Transverse colon (tissue), 4 donors: ENCODE measurements at places on chromosomes 4 and X. TPM values are rescaled to one million over a fixed set of nuclear protein-coding genes. Genes with fewer than 3 reads are reported as not detected.

DNA sequence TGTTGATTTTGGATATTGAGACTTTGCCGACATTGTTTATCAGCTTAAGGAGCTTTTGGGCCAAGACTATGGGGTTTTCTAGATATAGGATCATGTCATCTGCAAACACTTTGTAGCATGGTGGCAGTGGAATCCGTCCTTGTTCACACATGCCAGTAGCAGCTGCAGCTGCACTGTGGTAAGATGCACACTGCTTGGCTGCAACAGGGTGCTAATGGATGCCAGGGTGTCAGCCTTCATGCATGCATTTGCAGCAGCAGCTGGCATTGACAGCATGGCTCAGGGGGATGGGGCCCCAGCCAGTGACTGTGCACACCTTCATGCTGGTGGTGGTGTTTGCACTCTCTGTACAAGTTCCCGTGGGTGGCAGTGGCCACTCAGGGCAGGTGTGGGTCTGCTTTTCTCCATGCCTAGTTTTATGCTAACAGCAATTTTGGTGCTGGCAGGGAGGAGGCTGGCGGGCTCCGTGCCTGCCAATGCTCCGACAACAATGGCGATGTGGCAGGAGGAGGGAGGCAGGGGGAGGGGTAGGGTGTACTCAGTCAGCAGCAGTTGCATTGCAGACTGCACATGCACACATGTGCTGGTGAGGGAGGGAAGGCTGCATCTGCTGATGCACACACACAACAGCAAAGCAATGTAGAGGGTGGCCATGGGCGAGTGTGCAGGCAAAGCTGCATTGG, 37.5 kb downstream of the BEX3 start:
- no peak for DNase-seq

GRCh38 chr4:53043055-53043454, 180.9 kb downstream of the RASL11B start:
- no peak for DNase-seq

- peak; percentile 82 for DNase-seq
Observed at GRCh38 chr4:24794916-24795665, at the start of gene SOD3. SOD3 (plus strand) TSS chr4:24795573; CDS start chr4:24799522, 3,949 bp downstream.

- DNase-seq: no peak
Observed at GRCh38 chrX:11913001-11913400, 155.0 kb downstream of the MSL3 start.

DNA sequence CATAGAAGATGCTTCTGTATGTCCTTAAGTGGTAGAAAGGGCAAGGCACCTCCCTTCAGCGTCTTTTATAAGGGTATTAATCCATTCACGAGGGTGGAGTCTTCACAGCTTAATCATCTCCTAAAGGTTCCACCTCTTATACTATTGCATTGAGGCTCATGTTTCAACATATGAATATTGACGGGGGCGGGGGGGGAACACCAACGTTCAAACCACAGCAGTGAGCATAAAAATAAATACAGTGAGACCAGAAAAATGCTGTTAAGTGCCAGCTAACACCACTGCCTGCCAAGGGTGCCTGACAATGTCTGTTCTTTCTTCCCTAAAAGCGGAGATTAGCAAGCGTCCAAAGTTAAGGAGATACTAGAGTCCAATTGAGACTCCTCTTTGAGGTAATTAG, 323.3 kb downstream of the STK32B start:
- no peak for DNase-seq

DNA sequence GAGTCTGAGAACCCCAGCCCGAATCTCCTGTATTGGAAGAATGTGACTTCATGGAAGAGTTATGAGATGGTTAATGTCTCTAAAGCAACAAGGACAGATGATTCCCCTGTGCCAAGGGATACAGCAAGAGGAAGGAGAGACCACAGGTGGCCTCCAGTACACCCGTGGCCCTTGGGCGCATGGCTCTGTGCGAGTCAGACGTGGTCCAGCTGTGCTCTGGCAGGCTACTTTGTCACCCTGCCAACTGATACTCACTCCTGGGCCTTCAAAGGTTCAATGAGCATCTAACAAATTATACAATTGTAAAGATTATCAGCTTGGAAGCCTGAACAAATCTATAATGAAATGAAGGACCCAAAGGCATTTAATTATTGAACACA, 71.7 kb downstream of the NYX start:
- DNase-seq: no peak

DNA sequence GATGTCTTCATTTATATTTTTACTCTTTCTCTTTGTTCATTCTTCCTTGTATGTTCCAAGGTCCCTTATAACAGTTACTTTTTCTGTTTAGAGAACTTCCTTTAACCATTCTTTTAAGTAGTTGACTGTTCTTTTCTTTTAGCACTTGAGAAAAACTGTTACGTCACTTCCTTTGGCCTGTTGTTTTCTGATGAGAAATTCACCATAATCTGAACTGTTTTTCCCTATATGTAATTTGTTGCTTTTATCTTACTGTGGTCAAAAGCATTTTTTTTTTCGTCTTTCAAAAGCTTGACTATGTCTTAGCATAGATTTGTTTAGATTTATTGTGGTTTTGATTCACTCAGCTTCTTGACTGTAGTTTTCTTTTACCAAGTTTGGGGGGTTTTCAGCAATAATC, 1660.3 kb upstream of the PCDH10 start:
- DNase-seq: no peak

- no peak for DNase-seq
Observed at GRCh38 chr4:140926672-140927071, 170.5 kb upstream of the TBC1D9 start.

GRCh38 chrX:138057883-138058282, 492.0 kb downstream of the ZIC3 start:
- no peak for DNase-seq

GRCh38 chr4:8580321-8581093, at the start of gene GPR78:
GPR78 (plus strand) TSS chr4:8580392; CDS start chr4:8580983, 591 bp downstream.
- peak; percentile 24 for DNase-seq

DNA sequence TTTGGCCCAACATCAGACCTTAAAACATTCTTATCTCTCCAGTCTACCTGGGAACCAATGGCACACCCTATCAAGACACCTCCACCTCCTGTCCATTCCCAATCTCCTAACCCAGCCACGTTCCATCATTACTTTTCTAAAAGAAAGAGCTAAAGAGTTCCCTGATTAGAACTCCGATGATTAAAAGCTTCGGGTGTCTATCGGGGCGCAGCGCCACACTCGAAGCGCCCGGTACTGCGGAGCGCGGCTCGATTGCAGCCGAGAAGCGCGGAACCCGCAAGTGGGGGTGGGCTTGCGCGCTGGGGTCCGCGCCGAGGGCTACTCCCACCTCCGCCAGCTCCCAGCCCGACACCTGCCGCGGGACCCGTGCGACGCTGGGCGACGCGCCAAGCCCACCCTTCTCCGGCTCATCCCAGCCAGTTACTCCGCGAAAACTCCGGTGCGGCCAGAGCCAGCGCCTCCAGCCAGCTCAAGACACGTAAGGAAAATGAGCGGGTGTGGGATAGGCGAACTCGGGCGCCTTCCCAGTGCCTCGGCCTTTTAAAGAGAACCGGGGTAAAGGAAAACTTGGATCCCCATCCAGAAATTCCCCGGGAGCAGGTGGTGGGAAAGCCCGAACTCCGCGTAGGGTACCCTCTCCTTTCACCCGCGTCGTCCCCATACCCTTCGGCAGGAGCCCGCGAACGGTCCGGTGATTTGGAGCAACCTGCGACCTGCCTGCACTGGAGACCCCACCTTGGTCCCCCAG, 593 bp downstream of the NPY1R start:
- DNase-seq: peak; percentile 13

DNA sequence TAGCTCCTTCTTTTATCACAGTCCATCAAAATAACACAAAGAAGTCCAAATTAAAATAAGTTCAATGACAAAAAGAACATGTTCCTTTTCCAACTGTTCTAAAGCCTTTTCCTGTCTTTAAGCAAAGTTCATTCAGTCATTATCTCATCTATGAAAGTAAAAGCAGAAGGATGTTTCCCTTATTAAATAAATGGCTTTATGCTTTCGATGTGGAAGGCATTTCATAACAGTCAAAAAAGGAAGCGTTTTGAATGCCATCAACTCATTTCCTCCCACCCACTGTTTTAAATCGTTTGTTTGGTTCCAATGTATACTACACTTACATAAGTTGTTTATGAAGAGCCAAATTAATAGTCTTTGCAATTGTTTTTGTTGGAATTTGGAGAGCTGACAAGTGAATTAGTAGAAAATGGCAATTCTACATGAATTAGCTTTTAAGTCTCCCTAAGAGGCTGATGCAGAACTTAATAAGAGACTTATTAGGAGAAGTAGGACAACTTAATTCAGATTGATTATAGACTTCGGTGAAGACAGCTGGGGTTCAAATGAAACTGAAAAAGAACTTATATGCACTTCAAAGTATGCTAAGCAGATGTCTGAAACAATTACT, 392.6 kb upstream of the FTHL17 start:
- no peak for DNase-seq

GRCh38 chrX:98338544-98338943, 1454.8 kb downstream of the RPA4 start:
- DNase-seq: no peak

GRCh38 chr4:84669201-84669600, 86.3 kb downstream of the CDS1 start:
- DNase-seq: no peak

GRCh38 chr4:178329226-178329872, 887.1 kb upstream of the AGA start:
- no peak for DNase-seq

DNA sequence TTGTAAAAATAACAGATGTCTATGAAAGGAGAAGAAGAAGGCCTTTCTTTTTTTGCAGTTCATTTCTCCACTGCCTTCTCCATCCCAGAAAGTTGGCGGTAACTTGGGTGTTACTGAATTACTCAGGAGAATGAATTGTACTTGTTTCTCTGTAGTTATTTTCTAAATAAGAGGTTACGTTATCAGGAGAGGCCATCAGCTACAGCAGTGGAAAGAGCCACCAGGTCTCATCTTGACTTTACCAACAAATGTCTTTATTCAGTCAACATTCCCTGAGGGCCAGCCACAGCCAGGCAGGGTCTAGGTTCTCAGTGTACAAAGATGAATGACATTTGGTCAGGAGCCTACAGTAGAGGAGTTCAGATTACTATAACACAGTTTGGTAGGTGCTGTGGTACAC, 8.1 kb downstream of the HADH start:
- DNase-seq: no peak

DNA sequence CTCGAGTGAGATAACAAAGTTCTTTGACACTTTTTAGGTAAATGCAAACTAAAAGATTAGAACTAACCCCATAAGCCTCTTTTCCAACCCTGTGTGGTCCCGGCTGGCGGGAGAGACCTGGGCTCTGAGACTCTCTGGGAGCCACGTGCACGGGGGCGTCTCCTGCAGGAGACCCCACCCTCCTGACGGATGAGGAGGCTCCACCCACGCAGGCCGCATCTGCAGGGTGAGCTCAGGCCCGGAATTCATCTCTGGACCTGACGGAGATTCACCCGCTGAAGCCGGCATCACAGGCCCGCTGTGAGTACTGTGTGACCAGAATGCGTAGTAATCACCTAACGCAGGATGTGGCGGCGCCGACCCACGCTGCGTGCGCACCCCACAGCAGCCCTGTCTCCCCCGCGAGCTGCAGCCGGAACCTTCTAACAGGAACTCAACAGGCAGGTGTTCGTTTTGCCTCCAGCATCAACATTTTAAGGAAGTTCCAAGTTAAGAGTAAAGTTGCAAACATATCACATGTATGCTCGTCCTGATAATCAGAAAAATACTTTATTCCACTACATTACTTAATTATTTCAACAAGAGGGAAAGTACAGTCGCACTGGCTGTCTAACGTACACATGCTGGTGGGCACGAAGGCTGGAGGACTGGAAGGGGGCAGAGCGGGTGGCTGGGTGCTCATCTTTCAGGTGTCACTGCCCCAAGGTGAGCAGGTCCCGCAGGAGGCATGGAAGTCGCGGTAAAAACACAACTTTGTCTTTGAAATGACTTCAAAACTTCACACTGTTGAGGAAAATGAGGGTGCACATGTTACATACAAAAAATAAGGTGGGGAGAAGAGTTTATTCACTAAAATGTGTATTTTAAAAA, 44.5 kb downstream of the FGFRL1 start:
- peak; percentile 63 for DNase-seq

DNA sequence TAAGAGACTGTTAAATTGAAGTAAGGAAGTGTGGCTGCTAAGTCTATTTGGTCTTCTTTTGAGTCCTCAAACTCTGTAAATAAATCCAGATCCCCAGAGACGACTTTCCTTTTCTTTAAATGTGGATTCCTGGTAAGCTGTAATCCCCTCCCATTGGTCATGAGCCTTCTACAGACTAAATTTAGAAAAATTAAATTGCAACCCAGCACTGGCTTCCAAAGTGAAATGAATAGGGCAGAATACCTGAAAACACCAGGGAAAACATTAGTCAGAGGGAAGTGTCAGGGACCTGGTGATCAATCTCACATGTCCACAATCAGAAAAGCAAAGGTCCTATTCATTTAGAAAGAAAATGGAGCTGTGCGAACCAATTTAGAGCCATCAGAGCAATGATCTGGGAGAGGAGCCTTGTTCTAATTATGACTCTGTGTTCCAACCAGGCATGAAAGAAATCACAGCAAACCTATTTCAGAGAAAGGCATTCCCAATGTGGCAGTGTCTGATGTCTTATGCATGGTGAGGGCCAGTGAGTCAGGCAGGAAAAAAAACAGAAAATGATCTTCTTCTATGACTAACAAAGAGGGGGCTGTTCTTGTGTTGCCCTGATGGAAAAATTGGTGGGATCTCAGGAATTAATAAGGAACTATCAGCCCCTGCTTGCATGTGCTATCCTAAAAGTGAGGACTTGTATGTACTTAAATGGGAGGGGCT, 19.8 kb upstream of the CCDC149 start:
- no peak for DNase-seq

DNA sequence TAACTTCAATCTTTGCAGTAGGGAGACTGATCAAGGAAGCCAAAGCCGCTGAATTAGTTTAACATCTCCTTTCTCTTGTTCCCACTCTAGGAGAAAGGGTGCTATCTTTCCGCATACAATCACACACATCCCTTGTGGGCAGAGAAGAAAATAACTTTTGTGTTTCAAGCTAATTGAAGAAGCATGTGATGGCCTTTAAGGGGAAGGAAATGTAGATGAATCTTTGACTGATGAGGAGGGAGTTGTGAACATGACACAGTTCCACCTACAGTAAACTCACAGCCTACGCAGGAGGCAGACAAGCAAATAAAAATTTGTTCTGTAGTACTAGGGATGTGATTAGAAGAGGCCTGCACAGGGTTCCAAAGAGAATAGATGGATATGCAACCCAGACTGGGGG, 14.7 kb upstream of the SPATA4 start:
- DNase-seq: no peak

DNA sequence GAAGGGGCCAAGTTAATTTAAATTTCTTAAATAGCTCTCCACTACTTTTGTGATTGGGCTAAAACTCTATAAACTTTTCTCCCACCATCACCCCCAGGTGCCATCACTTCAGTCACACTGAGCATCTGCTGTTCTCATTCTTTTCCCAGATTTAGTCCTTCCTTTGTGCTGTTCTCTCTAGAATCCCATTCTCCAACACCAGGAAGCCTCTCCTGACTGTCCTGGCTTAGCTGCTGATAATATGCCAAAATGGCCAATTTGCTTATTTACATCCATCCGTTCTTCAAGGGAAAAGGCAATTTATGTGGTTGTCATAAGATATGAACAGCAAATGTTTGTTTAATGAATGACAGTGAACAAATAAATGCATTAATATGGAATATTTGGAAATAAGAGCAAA, 44.1 kb downstream of the FGFBP1 start:
- DNase-seq: no peak

Gene DDX60
- total RNA-seq: 26.9 TPM

Gene SHROOM3
- 445 TPM for total RNA-seq

Gene ADGRG4
- not detected for total RNA-seq

Gene NLGN4X
- 1.5 TPM for total RNA-seq

Gene SLC10A4
- total RNA-seq: 1.2 TPM

Gene DMRTC1B
- 4.1 TPM for total RNA-seq

Gene S100P
- total RNA-seq: not detected

Gene OGT
- total RNA-seq: 307 TPM
